ENCODE measurements at places on chromosomes 3 and 15.

- peak; percentile 1 for DNase-seq
Observed at GRCh38 chr3:180679178-180680096, at the start of gene CCDC39. Gene CCDC39, minus strand, starts transcription at chr3:180679489. Its CDS starts 109 bp downstream, at chr3:180679380.

- no peak for DNase-seq
Observed at GRCh38 chr3:190722181-190722905, 140.2 kb downstream of the GMNC start.

GRCh38 chr3:41125258-41125657, 74.0 kb upstream of the CTNNB1 start:
- DNase-seq = no peak

DNA sequence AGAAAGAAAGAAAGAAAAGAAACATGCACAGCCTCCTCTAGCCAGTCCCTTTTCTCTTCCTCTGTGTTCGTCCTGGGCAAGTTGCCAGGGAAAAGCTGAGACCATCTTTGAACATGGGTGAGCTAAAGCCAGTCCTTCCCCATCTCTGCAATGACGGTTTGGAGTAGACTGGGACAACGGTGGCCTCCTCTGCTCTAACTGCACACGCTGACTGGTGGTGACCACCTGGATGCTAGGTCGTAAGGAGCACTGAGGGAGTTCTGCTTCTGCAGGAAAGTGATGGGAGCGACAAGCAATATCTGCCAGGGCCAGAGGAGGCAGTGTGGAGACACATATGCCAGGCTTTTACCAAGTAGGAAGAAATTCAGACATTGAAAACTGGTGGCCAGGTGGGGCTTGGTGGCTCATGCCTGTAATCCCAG, 111.7 kb downstream of the NUP210 start:
- DNase-seq = no peak

DNA sequence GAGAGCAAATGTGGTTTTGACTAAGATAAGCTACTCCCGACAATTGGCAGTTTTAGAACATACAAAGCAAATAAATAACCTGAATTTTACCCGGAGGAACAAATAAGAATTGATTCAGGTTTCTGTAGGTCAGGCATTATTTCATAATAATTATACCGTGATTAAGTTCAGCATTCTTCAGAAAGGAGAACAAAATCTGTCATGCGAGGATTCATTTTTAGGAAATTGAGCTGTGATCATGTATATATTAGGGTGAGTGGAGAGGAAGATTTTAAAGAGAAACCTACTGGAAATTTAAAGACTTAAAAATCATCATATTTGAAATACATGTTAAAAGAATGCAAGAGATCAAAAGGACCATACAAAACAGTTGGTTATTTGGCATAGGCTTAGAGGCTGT, 20.5 kb downstream of the ZNF609 start:
- no peak for DNase-seq

- DNase-seq = peak; percentile 24
Observed at GRCh38 chr3:190696777-190697501, 165.6 kb downstream of the GMNC start.
